Upper lobe of right lung (tissue), 1 donor: ENCODE measurements at places on chromosomes 16 and 17. TPM values are rescaled to one million over a fixed set of nuclear protein-coding genes. Genes with fewer than 3 reads are reported as not detected.

- DNase-seq: peak; percentile 88
- peak overlapping the region; percentile 79 for H3K27ac ChIP-seq
- H3K27me3 ChIP-seq: no peaks in the 10 kb centered on the region
- peaks cover 37% of the 10 kb centered on the region for H3K4me1 ChIP-seq
Observed at GRCh38 chr17:42531455-42532354, 4.3 kb upstream of the NAGLU start.

DNA sequence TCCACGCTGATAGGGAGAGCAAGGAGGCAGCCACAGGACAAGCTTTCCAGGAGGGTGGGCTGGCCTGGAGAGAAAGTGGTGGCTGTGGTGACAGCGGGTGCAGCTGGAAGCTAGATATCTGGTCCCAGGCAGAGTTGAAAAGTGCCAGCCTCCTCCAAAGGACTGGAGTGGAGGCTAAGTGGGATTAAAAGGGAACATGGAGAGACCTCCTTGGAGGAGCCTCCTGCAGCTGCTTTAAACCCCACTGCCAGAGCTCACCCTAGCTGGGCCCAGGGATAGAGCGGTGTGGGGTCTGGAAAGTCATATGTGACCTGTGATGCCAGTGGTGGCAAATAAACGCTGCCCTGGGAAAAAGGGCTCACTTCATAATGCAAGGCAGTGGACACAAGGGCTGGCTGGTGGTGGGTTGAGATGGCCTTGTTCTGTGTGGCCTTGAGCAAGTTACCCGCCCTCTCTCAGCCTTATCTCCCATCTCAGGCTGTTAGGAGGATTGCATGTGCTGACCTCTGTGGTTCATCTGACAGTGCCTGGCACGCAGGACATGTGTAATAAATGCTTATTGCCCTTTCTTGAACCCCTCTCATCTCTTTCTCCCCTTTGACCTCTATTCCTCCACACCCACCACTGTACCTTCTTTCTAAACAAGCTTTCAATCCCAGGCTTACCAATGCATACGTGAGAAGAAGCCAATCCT is 61.0 kb upstream of the LGALS9 start:
- H3K27me3 ChIP-seq: no peaks in the 10 kb centered on the region
- H3K4me3 ChIP-seq: no peak overlapping the region
- peaks cover 20% of the 10 kb centered on the region for H3K4me1 ChIP-seq
- no peaks in the 10 kb centered on the region for H3K36me3 ChIP-seq

Gene EPX
- not detected for total RNA-seq

Gene ADCY7
- total RNA-seq: 88.1 TPM

DNA sequence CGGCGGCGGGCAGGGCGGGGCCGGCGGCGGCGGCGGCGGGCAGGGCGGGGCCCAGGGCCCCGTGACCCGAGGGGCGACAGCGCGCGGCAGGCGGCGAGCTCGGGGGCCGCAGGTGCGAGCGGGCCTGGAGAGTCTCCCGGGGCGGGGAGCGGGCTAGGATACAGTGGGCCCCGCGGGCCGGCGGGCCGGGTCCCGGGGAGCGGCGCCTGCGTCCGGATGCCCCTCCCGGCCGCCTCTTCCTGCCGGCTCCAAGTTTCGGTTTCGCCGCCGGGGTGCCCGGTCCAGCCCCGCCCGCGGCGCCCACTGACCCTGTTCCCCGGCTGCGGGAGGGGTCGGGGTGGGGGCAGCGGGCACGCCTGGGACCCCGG is at the start of gene RNF213:
TSS of gene RNF213 (plus strand) at position 62 of the 368 bp plus-strand sequence. CDS start 2,830 bp downstream, outside the sequence.
- H3K4me3 ChIP-seq: peak within 1 kb of the TSS; percentile 86
- peaks cover 33% of the 10 kb centered on the region for H3K4me1 ChIP-seq
- H3K36me3 ChIP-seq: peaks cover 1% of the 10 kb centered on the region
- H3K27me3 ChIP-seq: no peaks in the 10 kb centered on the region
- peak; percentile 83 for DNase-seq
- peak within 1 kb of the TSS; percentile 94 for H3K27ac ChIP-seq
